ENCODE measurements at places on chromosomes 7 and 10. TPM values are rescaled to one million over a fixed set of nuclear protein-coding genes. Genes with fewer than 3 reads are reported as not detected.

Gene FOXP2
- 9.8 TPM for polyA plus RNA-seq

Gene SFMBT2
- polyA plus RNA-seq = 5.5 TPM

Gene KCNIP2
- 2.5 TPM for polyA plus RNA-seq

Gene GTF2IRD1
- 55.7 TPM for polyA plus RNA-seq

DNA sequence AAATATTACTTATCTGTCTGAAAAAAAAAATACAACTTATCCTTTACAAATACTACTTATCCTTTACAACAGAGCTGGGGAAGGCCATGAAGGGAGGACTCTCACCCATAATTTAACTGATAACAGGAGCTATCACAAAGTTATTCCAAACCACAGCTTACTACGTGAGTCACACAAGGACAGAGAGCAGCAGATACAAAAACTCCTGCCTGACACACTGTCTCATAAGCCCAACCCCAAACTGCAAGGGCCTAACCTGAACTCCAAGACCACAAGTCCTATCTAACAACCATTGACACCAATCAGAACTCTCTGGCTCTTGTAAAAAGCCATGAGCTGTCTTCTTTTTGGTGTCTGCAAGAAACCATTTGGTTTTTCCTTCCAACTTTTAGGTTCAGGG, 28.5 kb upstream of the CXCL12 start:
- no peak for DNase-seq

- no peak for DNase-seq
Measured at GRCh38 chr7:38451840-38452239, 178.4 kb upstream of the TARP start.

GRCh38 chr7:90681336-90682022, 85.4 kb downstream of the CDK14 start:
- no peak for DNase-seq

DNA sequence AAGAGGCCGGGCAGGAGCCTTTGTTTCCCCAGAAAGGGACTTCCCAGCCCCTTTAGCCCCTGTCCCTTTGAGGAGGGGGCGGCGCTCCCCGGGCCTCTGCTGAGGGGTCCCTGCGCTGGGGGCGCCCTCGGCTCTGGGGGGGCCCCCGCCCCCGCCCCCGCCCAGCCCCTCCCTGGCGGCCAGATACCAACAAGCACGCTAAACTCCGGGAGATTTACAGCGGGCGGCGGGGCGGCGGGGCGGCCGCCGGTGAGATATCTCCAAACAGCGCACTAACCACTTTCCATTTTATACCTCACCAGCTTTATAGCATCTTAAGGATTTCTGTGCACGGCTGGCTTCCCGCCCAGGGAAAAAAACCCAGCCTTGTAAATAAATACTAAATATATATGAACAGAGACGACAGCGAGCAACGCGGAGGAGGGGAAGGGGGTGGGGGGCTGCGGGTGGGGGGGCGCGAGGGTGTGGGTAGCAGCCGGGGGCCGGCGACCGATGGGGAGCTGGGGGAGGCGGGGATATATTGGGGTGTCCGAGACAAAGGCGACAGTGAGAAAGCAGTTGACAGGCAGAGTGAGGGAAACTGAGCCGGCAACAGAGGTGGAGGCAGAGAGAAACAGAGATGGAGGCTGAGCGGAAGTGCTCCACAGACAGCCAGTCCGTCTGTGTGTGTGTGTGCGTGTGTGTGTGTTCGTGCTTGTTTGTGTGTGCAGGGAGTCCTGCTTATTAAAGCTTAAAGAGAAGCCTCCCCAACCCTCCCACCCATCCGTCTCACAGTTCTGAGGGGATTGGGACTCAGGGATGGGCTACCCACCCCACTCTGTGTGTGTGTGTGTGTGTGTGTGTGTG, 85.8 kb downstream of the HIF1AN start:
- DNase-seq = no peak

GRCh38 chr10:101778151-101778780, 2.4 kb upstream of the FGF8 start:
- DNase-seq = no peak

DNA sequence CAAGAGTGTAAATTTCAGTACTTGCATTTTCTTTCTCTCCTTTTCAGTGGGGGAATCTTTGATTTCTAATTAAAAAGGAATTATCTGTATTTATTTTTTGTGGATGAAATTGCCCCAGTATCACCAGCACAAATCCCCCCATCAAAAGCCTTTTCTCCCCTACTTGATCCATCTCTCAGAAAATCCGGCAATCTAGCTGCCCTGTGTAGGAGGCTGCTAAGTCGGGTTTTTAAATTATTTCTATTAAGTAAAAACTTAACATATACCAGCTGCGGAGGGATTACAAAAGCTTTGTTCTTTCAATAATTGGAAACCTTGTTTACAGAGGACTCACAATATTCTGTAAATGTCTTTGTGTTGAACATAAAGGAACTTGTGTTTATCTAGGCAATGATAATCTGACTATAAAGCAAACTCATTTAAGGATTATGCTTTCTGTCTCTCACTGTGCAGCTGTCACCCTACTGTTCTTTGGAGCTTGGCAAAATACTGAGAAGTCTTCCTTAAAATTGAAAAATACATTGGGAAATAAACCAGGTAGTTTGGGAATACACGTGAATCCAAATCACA, 177.4 kb upstream of the PRR15 start:
- DNase-seq = no peak

DNA sequence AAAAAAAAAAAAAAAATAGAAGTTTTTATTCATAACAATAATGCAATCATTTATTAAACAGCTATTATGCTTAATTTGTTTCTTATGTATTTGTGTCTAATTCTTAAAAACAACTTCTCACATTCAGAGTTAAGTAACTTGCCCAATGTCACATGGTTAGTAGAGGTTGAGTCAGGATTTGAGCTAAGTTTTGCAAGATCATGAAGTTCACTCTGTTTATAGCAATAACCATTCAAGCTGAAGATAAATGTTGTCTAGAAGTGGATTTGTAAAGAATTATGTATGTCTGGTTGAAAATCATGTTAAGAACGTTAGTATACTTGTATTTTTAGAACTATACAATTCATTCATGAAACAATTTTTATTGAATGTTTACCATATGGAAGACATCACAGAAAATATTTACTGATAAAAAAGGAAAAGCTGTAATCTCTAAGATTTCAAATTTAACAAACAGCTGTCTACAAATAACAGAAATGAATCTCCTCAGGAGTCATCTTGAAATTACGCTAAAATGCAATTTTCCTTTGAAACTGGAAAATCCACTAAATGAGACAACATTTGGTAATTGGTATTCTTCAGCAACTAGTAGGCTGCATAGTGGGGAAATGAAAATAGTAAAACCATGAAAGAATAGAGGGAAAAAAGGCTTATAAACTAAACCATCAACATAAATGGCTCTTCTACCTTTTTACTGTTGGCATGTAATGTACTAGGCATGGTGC, 70.5 kb upstream of the AHR start:
- DNase-seq = no peak

DNA sequence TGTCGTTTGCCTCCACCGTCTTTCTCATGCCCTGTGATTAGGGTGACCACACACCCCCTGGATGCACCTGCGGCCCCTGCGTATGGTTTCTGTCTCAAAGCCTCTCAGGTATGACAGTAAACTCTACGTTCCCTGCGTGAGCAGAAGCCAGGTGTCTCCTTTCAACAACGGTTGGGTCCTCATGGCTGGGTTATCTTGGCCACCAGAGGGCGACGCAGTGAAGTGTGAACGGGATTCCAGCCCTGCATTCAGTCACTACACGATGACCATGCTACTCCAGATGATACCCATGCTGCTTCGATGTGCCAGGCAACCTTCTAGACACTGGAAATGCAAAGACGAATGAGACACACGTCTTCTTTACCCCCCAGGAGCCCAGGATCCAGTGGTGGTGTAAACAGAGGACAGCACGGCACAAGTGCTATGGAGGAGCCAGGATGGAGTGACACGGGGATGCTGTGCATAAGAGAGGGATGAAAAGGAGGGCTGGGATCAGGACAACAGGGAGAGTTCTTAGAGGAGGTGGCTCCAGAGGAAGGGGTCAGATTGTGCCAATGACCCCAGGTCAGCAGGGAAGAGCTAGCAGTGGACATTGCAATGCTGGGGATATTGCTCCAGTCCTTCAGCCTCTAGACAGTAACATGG, 228.1 kb upstream of the PFKP start:
- no peak for DNase-seq

- DNase-seq = no peak
Measured at GRCh38 chr10:10490581-10490980, 527.1 kb upstream of the CELF2 start.

DNA sequence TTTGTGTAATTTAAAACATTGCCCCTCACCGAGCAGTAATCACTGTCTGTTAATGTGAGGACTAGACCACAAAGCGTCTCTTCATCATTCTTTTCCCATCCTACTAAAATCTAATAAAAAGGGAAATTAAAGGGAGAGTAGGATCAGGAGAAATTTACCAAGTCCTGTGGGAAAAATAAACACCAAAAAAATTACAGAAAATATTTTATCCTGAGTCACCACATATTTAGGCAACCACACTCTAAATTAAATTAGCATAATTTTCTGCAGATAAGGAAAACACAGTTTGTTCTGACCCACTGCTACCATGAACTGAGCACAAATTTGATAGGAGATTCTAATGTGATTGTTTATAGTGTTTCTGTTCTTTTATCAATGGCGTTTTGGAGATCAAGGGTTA, 49.3 kb downstream of the CCDC6 start:
- no peak for DNase-seq

GRCh38 chr7:142811154-142811737, 40.5 kb downstream of the PRSS2 start:
- DNase-seq = no peak

GRCh38 chr10:132668048-132668394, 117.9 kb downstream of the NKX6-2 start:
- no peak for DNase-seq

Measured in left renal cortex interstitium (tissue), 4 donors.